HL-60 (cell line): ENCODE measurements at places on chromosomes 13 and 19.
A peak's percentile ranks its signal among the peaks of the same experiment; 100 is the strongest.

DNA sequence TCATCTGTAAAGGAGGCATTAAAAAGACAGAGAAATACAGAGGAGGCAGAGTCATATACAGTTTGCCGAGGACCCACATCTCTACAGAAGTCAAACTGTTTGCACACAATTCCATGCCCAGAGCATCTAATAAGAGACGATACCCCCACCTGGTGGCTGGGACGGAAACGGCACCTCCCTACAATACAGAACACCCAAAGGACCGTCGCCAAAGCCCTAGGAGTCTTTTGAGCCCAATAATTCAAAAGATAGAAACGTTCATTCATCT lies 703 bp upstream of the PLEKHG2 start:
- DNase-seq, result peak; percentile 93

- no peak for DNase-seq
These were observed 6.9 kb downstream of the NPHS1 start for GRCh38 chr19:35845215-35846037.

DNA sequence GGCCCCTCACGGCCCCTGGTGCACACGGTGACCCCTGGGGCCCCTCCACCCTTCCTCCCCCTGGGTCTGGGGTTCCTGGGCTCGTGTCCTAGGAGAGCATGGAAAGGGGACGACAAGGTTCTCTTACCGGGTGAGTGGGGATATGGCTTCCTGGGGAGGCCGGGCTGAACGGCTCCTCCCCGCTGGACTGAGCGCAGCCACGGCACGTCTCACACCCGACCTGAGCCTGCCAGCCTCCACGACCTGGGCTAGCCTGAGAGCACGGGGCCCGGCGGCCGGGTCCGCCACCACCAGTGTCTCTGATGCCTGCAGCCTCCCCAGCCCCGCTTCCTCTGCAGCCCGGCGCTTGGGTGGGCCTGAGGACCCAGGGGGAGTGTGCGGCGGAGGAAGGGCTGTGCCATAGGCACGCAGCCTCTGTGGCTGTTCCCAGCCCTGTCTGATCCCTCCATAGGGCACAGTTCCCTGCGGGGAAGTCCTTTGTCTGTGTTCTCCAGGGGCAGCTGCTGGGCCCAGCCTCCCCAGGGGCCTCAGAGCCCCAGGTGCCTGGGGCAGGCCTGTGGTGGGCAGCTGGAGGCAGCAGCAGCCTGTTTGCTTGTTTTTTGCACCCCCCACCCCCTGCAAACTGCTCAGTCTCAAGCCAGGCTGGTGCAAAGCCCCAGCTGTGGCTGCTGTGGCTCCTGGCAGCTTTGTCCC lies 15.0 kb downstream of the PLIN4 start:
- no peak for DNase-seq

DNA sequence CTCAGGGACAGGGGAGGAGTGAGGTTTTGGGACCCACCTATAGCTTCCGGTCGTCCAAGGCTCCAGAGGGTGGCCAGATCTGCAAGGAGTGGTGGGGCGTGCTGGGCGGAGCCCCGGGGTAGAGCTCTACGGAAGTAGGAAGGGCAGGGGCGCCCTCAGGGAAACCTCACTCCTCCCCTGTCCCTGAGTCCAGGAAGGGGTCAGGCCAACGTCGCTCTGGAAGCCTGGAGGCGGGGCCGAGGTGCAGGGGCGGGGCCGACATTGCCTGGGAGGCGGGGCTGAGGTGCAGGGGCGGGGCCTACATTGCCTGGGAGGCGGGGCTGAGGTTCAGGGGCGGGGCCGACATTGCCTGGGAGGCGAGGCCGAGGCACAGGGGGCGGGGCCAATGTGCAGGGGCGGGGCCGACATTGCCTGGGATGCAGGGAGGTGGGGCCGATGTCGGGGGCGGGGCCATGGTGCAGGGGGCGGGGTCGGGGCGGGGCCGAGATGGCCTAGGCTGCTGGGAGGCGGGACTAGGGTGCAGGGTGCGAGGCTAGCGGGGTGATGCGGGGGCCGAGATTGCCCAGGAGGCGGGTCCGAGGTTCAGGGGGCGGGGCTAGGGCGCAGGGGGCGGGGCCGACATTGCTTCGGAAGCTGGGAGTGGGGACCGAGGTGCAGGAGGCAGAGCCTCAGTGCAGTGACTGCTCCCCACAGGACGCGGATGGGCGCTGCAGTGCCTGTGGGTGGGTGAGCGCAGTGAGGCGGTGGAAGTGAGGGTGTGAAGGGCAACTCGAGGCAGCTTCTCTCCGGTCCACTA lies 4.9 kb upstream of the PALM start:
- DNase-seq, result peak; percentile 91

DNA sequence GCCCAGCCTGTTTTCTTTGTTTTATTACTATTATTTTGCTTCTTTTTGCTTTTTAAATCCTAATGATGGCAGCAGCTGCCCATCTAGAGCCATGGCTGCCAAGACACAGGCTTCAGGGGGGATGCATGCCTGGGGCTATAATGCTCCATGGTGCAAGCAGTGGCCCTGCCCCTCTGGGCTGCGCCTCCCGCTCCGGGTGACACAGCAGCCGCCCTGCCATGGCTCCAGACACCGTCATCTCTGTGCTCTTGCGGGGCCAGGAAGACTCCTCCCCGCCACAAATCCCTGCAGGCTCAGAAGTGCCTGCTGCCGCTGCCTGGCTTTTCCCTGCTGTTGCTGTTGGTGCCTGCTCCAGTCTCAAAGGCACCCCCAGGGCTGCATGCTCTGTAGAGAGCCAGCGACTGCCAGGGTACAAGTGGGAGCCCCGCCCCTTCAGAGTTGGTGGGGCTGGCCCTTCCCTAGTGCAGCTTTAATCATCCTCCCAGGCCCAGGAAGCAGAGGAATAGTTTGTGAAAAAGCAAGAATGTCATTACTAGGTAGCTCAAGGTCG lies 581.5 kb downstream of the FGF9 start:
- no peak for DNase-seq

DNA sequence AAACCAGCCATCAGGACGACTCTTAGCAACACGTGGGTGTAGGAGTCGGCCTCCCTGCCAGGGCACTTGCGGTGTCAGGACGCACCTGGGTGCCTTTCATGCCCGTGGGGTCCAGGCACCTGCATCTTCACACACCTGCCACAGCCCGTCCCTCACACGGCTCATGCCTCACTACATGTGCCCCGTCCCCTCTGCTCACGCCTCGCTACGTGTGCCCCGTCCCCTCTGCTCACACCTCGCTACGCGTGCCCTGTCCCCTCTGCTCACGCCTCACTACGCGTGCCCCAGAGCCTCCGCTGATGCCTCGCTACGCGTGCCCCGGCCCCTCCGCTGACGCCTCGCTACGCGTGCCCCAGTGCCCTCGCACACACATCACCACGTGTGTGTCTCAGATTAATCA lies 58.0 kb upstream of the F7 start:
- DNase-seq, result no peak

DNA sequence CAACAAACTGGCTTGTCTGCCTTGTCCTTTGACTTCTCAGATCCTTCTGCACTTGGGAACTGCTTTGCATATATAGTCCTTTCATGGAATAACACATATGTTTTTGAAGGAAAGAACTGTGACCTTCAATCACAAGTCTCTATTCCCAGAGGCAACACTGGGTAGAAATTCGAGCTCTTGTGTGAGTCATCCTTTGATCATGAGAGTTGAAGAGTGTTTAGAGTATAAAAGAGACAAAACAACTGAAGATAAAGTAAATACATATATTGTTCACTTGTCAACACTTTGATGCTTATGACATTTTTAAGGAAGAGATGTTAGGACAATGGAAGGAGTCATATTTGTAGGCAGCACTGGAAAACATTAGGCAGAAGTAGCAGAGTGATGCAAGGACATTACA lies 5.2 kb upstream of the OR7A5 start:
- no peak for DNase-seq

DNA sequence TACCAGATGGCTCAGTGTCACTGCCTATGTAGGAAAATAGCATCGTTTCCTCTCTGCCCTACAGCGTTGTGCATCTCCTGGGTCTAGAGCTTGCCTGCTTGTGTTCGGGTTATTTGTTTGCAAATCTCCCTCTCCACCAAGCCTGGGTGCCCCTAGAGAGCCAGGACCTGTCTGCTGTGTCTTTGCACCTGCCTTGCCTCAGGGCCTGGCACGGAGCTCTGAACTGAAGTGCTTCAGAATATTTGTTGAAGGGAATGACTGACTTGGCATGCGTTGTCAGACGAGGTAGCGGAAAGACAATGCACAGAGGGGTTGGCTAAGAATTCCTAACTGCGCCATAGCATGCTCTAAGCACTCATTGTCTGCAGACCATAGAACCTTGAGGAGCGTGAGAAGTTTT lies 263.4 kb downstream of the FGF9 start:
- DNase-seq, result no peak

GRCh38 chr13:68160466-68160865 lies 930.3 kb upstream of the PCDH9 start:
- DNase-seq, result no peak

DNA sequence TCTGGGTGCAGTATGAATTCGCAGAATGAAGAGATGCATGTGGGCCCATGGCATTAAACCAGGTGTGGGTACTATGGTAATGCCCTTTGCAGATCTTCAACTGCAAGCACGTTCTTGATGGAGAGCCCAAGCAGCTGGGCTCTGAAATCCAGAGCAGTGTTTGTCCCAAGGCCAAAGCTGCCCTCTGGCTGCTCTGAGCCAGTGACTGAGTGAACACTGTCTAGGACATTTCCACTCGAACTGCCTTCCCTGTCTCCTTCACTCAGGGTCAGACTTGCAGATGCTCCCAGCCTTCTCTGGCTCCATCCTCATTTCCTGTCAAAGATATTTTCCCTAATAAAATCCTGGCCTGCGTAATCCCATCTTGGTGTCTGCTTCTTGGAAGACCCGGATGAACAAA lies 80.2 kb upstream of the GJB6 start:
- no peak for DNase-seq

DNA sequence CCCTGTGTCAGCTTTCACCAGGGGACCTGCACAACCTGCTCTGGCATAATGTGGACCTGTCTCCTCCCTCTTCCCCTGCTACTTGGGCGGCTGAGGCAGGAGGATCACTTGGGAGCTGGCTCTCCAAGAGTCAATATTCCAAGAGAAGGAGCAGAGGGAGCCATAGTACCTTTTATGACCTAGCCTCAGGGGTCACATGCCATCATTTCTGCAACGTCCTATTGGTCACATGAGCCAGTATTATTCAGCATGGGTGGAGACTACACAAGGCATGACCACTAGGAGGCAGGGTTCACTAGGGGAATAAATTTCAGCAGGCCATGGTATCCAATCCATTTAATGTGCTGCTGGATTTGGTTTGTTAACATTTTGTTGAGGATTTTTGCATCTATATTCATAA lies 12.0 kb upstream of the SHFL start:
- DNase-seq, result no peak

- DNase-seq, result peak; percentile 10
These were observed 7.3 kb downstream of the ADGRL1 start for GRCh38 chr19:14198384-14199376.

GRCh38 chr19:18777301-18778075 lies 13.6 kb downstream of the COMP start:
- DNase-seq, result no peak

- peak; percentile 40 for DNase-seq
These were observed 1.4 kb upstream of the CD37 start for GRCh38 chr19:49333811-49334288.

DNA sequence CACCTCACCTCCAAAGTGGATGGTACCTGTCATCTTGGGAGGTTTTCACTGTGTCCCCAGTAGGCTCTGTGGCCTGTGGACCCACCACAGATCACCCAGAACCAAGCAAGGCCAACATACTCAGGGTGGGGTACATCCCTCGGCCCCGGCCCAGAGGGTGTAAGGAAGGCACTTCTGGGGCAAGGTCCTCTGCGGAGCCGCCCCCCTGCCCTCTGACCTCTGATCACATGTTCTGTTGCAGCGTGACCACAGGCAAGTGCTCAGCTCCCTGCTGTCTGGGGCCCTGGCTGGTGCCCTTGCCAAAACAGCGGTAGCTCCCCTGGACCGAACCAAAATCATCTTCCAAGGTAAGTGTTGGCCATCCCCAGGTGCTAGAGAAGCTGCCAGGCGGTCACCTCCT lies 36.7 kb downstream of the TMEM161A start:
- DNase-seq, result no peak

- no peak for DNase-seq
These were observed 129.1 kb upstream of the SOX1 start for GRCh38 chr13:111937777-111938311.

- DNase-seq, result no peak
These were observed 110.5 kb downstream of the LRCH1 start for GRCh38 chr13:46663206-46664037.

- DNase-seq, result no peak
These were observed at the start of gene TMEM272 for GRCh38 chr13:51844862-51845573. TMEM272 (minus strand) TSS chr13:51845177; CDS start chr13:51838530, 6,647 bp downstream.

GRCh38 chr13:98584668-98585397 lies 7.9 kb upstream of the STK24 start:
- no peak for DNase-seq

GRCh38 chr19:13830114-13830740 lies 35.0 kb downstream of the ZSWIM4 start:
- DNase-seq, result no peak

- DNase-seq, result no peak
These were observed 272.0 kb downstream of the UQCRFS1 start for GRCh38 chr19:28940751-28941500.

- no peak for DNase-seq
These were observed 917 bp upstream of the CLPTM1 start for GRCh38 chr19:44954278-44954648.

DNA sequence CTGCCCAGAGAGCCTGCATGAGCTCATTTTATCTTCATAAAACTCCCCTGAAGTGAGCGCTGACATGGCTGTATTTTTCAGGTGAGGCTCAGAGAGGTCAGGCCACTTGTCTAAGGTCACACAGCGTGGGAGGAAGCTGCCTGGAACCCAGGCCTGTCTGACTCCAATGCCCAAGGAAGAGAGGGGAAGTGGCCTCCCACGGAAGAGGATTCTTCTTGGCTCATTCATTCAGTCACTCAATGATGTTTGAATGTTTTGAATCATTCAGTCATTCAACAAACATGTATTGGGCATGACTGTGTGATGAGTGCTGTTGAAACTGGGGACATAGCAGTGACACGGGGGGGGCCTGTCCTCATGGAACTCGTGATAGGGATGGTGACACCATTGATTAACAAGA lies 12.0 kb downstream of the ACTL9 start:
- DNase-seq, result no peak

- DNase-seq, result no peak
These were observed 941 bp downstream of the DUS3L start for GRCh38 chr19:5789886-5790558.

- DNase-seq, result no peak
These were observed 3.2 kb upstream of the PTPRS start for GRCh38 chr19:5343848-5344247.

- DNase-seq, result peak; percentile 67
These were observed 696 bp upstream of the SAMD1 start for GRCh38 chr19:14091081-14091812.
